Left colon (tissue), 2 donors: ENCODE measurements at places on chromosomes 3 and 15. TPM values are rescaled to one million over a fixed set of nuclear protein-coding genes. Genes with fewer than 3 reads are reported as not detected.

Gene CD86
- 1.7 TPM for total RNA-seq

Gene OR5K2
- not detected for total RNA-seq

Gene AQR
- total RNA-seq, result 22.7 TPM

Gene IL20RB
- 1.3 TPM for total RNA-seq

Gene UBA3
- total RNA-seq, result 46.7 TPM

Gene UROC1
- total RNA-seq, result not detected

Gene ACTC1
- total RNA-seq, result 0.12 TPM

Gene DLEC1
- 1.5 TPM for total RNA-seq

Gene IL17RD
- total RNA-seq, result 2.7 TPM

Gene C2CD4A
- total RNA-seq, result 0.22 TPM

Gene PRRT3
- 1.1 TPM for total RNA-seq

Gene SLC49A4
- 21.7 TPM for total RNA-seq

Gene CRYBG3
- 17.1 TPM for total RNA-seq

Gene RSRC1
- 30.6 TPM for total RNA-seq

Gene CLDND1
- 70.9 TPM for total RNA-seq

Gene PPP2R3A
- total RNA-seq, result 21.3 TPM

Gene SENP5
- 31.7 TPM for total RNA-seq

Gene ZFAND6
- 66.7 TPM for total RNA-seq

Gene C3orf49
- total RNA-seq, result not detected

Gene GRAMD2A
- total RNA-seq, result 1.0 TPM

Gene BSN
- total RNA-seq, result 0.25 TPM

Gene PP2D1
- total RNA-seq, result not detected

Gene SPATA12
- total RNA-seq, result not detected

Gene CCDC39
- not detected for total RNA-seq

Gene ISL2
- 0.95 TPM for total RNA-seq

Gene CRYGS
- 2.9 TPM for total RNA-seq

Gene MYRIP
- 9.1 TPM for total RNA-seq

Gene PLSCR2
- total RNA-seq, result 0.70 TPM

Gene SLC28A1
- not detected for total RNA-seq

Gene LRRIQ4
- not detected for total RNA-seq

Gene PIF1
- total RNA-seq, result 6.0 TPM

Gene CPNE9
- total RNA-seq, result not detected

Gene AGBL1
- 0.22 TPM for total RNA-seq

Gene STARD9
- total RNA-seq, result 5.0 TPM

Gene LMAN1L
- total RNA-seq, result not detected

Gene PLSCR1
- 292 TPM for total RNA-seq

Gene PAQR9
- not detected for total RNA-seq

Gene PHLDB2
- total RNA-seq, result 28.7 TPM

Gene FGD5
- 9.8 TPM for total RNA-seq

Gene PPM1L
- total RNA-seq, result 16.9 TPM

Gene MEX3B
- 0.27 TPM for total RNA-seq
